ENCODE measurements at places on chromosomes 6 and 20.

GRCh38 chr6:19979059-19979458 lies 141.9 kb downstream of the ID4 start:
- no peak for DNase-seq

DNA sequence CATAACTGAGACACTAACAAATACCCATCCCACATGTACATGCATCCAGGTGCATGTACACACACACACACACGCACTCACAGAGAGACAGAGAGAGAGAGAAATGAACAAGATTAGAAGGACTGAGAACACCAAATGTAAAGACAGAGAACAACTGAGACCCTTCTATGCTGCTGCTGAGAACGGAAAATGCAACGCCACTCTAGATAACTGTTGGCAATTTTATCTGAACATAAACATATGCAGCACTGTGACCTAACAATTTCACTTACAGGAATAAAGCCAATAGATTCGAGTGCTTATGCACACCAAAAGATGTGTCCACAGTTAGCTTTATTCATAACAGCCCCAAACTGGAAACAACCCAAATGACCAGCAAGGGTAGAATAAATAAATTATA lies 103.8 kb upstream of the LY86 start:
- DNase-seq = no peak

DNA sequence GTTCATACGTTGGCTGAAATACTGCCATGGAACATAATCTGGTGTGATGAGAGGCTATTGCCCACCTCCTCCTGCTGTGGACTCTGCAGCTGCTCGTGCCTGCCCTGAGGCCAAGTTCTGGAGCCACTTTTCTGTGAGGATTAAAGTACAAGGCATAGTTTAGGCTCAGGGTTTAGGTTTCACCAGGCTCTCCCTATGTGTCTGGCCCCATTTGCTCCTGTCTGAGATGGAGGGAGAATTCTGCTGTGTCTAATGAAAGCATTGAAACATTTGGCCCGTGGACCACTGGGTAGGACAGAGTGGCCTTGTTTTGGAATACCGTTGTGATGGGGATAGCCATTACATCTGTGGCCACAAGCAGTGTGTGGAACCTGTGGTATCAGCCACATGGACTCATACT lies 5.9 kb downstream of the WRNIP1 start:
- no peak for DNase-seq

DNA sequence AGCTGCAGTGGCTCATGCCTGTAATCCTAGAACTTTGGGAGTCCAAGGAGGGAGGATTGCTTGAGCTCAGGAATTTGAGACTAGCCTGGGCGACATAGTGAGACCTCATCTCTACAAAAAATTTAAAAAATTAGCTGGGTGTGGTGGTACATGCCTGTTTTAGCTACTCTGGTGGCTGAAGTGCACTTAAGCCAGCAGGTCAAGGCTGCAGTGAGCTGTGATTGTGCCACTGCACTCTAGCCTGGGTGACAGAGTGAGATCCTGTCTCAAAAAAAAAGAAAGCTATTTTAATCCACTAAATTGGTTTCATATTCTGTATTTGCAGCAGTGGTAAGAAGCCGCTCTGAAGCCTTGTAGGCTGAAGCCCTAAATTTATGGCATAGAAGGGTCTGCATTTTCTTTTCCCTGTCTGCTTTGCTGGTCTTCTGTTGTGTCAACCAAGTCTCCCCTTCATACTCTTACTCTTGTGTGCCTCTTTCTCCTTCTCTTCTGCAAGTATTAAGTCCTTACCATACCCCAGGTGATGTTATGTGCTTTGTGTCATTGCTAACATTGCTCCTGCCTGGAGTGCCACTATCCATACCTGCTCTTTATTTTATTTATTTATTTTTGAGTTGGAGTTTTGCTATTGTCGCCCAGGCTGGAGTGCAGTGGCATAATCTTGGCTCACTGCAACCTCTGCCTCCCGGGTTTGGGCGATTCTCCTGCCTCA lies 70.9 kb downstream of the MYO6 start:
- no peak for DNase-seq

GRCh38 chr6:33249732-33250630 lies 21.7 kb downstream of the VPS52 start:
- DNase-seq = no peak

- DNase-seq = no peak
Measured at GRCh38 chr6:52180787-52181558, 5.2 kb upstream of the IL17A start.

- no peak for DNase-seq
Measured at GRCh38 chr6:27495386-27496135, 22.7 kb upstream of the ZNF184 start.

- DNase-seq = no peak
Measured at GRCh38 chr6:97437087-97437486, 154.1 kb upstream of the MMS22L start.

Measured in T follicular helper cell (primary cell).